ENCODE measurements at places on chromosomes 11 and 22. TPM values are rescaled to one million over a fixed set of nuclear protein-coding genes. Genes with fewer than 3 reads are reported as not detected.

SRPRA gene
- 150 TPM for total RNA-seq

MAP6 gene
- total RNA-seq = 0.57 TPM

NPTXR gene
- total RNA-seq = 2.4 TPM

KRTAP5-2 gene
- total RNA-seq = not detected
